ENCODE measurements at places on chromosomes 5 and 9.

DNA sequence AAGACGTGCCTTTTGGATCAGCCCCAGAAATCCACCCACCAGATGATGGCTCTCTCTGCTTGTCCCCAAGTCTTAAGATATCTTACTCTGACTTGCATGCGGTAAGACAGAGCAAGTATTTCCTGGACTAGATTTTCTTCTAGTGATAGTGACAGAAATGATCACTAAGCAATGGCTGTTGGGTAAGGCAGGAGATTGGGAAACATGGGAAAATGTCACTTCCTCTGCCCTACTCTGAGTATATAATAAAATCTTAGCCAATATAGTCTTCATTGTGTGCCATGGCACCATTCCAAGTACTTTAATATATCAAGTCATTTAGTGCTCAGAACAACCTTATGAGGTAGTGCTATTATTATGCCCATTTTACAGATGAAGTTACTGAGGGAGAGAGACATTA, 31.0 kb upstream of the GNA14 start:
- no peak for DNase-seq

- no peak for DNase-seq
These were observed 195.6 kb upstream of the RAI14 start for GRCh38 chr5:34460496-34460895.

DNA sequence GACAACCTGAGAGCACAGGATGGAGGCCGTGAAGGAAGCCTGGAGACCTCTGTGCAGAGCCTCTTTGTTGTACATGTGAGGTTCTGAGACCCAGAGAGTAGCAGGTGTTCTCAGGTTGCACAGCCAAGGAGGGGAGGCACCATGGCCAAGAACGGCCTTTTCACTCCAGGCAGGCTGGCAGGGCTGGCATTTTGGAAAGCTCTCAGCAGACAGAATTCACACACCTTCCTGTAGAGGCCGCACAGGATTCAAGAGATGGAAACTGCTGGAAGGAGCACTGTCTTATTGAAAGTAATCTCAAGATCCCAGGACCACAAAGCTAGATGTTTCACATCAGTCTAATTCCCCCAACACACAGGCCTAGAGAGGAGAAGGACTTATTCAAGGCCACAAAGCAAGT, 52.8 kb upstream of the XPA start:
- DNase-seq = no peak

DNA sequence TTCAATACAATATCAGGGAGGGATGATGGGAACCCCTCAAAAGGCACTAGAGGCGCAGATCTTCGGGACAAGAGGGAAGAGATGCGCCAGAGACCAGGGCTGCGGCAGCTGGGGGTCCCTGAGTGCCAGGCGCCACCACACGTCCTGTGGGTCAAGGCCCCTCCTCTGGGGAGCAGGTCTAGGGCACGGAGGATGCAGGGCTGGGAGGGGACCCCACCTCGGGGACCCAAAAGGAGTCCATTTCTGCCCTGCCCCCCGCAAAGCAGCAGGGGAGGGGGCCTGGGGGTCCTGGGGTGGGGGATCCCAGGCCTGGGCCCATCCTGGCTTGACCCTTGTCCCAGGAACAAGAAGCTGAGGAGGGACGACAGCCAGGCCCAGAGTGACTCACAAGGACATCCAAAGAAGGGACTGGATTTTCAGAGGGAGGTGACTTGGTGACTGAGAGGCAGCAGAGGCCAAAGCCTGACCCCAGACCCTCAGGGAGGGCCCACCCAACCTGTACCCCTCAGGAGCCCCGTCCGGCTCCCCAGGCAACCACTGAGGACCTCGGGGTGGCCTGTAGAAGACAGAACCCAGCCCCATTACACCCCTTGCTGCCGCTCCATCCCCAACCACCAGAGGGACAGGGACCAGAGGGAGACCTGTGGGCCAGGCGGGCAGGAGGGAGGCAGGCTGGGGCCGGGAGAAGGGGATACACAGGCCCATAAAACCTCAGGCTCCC, 54.2 kb downstream of the LRSAM1 start:
- DNase-seq = no peak

DNA sequence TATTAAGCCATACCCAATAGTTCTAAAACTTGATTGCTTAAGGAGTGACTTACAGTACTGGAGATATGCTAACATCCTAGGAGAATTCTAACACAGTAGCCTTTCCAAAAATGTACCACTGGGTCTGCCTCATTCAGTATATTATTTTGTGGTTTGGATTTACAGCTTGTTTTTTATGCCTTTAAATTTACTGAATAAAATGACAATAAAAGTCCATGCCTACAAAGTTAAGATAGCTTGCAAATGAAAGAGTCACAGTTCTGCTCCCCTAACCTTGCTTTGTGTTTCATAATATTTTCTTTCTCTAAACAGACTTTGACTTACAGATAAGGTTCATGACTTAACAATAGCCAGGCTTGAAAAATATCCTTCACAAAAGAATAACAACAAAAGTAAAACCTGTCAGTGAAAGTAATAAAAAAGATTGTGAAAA, 951.1 kb upstream of the NUDT12 start:
- DNase-seq = no peak

- no peak for DNase-seq
These were observed 153.4 kb upstream of the ADAMTS19 start for GRCh38 chr5:129306725-129307124.

- no peak for DNase-seq
These were observed 162.8 kb upstream of the ANKH start for GRCh38 chr5:15034379-15034778.

DNA sequence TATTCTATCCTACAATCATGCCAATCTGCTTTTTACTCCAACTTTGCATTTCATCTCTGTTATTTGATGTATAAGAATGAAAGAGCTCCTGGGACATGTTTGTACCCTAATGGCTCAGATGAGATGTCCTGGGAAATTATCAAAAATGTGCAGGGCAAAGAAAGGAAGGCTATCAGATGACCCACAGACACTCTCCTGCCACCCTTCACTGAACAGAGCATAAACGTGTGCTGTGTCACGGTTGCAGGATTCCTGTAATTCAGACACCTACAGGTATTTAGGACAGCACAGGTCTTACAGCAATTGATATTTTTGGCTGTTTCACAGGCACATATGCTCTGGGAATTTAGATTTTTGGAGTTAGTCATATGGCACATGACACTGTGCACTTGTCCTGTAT, 149.2 kb upstream of the GAS1 start:
- DNase-seq = no peak

DNA sequence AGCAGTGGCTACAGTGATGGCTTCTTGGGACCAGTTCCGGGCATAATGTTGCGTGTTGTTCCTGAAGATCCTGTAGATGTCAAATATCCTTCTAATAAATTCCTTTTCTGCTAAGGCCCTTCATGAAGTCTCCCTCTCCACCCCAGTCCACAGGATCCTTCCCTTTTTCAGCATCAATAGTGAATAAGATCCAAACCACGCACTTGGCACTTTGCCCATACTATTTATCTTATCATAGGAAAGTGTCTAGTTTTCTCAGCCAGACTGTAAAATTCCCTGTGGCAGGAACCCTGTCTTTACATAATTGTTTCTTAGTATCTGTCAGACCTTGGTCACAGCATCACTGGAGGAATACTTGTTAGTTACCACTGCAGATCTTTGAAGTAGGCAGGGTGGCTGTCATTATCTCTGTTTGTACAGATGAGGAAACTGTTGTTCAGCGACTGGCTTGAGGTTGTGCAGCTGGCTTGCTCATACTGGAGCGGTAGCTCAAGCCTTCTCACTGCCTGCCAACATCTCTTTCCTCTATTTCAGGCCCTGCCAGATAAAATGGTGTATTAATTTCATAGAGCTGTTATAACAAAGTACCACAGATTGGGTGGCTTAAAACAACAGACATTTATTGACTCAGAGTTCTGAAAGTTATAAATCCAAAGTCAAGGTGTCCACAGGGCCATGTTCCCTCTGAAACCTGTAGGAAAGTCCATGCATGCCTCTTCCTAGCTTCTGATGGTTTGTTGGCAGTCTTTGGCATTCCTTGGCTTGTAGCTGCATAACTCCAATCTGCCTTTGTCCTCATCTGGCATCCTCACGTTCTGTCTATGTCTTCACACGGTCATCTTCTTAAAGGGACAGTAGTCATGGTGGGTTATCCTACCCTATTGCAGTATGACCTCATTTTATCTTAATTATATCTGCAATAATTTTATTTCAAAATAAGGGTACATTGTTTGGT, 33.5 kb upstream of the APC start:
- no peak for DNase-seq

- no peak for DNase-seq
These were observed 12.1 kb downstream of the NOL8 start for GRCh38 chr9:92312887-92313623.

DNA sequence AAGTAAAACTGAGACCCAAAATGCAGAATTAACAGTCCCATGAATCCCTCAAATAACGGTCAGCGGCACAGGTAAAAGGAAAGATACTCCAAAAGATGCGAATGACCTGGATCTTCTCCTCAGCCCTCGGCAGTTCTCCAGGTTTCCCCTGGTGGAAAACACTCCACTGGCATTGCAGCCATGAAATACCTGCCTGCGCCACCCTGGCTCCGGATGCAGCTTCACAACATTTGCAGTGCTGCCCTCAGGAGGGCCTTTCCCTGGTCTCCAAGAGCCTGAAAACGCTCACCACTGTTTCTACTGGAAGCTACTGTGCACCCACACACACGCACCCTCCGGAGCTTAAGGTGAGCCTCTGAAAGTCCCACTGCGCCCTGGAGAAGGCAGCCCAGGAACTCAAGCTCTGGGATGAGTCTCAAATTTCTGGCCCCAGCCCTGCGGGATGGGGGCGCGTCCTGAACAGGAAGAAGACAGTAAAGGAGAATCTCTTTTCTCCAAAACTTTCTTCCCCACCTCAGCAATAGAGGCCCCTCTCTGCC, 612 bp downstream of the UGT3A2 start:
- no peak for DNase-seq

DNA sequence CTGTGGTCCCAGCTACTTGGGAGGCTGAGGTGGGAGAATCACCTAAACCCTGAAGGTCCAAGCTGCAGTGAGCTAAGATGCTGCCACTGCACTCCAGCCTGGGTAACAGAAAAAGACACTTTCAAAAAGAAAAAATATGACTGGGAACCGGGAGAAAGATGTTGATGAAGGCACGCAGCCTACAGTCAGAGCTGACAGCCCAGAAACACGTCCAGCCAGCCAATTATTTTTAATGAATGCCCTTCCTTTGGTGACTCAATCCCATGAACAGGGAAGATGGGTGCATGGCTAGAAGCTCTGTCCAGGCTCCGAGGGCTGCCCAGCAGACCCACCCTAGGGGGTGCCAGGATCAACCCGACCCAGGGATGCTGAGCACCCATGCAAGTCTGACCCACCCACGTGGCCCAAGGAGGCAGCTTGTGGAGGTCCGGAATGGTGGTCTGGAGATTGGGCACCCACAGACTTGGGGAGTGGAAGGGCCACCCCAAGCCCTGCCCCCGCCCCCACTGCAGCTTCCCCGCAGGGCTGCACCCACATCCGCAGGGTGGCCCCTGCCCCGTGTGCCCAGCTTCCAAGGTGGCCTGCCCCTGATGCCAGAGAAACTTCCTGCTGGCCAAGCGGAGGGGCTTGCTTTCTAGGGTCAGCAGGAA, 51.0 kb downstream of the ADAMTS2 start:
- DNase-seq = no peak

- DNase-seq = no peak
These were observed 17.2 kb downstream of the PAM start for GRCh38 chr5:102772273-102772672.

DNA sequence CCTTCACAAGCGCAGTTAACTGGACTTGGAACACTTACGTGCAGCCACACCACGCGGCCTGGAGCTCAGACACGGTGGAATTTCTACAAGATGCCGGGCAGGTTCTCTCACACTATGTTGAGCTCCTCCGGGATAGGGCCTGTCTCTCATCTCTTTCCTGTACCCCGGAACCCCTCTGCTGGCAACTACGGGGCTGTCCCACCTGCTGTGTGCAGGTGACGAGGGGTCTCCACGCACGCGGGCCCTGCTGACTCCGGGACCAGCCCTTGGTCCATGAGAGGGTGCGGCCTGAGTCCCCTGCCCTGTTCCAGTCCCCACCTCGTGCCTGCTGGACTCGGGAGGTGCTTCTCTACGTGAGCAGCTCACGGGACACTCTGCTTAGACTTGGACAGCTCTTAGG, 40.1 kb downstream of the SLC6A3 start:
- DNase-seq = no peak

DNA sequence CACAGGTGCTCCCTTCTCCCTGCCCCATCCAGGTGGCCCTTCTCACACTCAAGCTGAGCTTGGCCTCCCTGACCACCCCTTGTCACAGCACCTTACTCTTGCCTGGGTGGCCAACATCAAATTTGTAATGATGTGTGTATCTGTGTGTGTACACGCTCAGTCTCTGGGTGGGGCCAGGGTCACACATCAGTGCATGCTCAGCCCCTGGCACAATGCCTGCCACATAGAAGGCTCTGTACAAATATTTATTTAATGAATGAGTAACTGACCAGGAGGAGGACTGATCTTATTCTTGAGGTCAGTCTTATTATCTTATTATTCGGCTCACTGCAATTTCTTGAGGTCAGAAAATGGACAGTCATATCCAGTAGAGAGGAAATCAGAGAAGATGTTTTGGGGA, 41.3 kb upstream of the HAND1 start:
- no peak for DNase-seq

DNA sequence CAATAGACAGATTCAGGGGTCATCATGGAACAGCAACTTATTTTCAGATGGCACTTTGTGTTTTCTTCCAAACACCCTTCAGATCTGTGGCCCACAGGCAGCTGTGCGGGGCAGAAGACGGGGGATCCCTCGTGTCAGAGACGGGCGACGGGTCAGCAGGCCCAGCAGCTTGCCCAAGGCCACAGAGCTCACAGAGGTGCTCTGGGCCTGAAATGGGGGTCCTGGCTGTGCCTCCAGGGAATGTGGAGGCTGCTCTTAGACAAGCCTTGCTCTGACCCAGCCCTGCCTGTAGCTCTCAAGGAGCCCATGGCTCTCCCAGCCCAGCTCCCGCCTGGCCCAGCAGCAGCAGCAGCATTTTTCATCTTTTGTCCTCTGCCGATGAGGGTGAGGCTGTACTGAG, 40.9 kb upstream of the SARDH start:
- no peak for DNase-seq

DNA sequence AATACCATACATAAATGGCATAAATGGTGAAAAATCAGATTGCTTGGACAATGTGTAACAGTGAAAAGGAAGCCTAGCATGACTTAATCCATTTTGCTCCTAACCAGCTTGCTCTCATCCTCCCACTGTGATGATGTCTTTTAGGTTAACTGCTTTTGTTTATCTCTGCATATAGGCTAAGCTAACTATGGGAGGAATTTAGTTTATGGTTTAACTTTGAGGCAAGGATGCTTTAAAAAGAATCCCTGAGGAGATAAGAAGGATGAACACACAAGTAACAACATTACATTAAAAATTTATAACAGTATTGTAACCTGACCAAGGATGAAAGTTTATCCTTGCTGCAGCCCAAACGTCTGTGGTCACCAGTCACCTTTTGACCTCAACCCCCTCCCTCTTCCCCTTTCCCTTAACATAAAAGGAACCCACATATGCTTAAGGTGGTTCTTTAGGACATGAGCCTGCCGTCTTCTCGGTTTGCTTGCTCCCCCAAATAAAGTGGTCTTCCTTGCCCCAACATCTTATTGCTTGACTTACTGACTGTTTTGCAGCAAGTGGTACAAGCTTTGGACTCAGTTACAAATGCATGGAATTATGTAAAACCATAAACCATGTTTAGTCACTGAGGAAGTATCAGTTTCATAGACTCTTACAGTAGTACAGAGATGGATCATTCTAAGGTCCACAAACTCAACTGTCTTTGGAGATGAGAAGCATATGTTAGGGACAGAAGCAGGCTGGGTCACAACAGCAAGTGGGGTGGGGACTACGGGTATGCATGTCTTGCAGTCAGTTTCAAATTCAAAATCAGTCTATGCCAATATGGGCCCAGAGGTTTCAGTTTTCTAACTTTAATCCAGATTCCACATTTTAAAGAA, 31.3 kb downstream of the AGXT2 start:
- DNase-seq = no peak

Measured in fibroblast of skin of left biceps (primary cell).